Inflammatory macrophage treated with lipopolysaccharide for 1 hour (primary cell): ENCODE measurements at places on chromosomes 5 and 9.

DNA sequence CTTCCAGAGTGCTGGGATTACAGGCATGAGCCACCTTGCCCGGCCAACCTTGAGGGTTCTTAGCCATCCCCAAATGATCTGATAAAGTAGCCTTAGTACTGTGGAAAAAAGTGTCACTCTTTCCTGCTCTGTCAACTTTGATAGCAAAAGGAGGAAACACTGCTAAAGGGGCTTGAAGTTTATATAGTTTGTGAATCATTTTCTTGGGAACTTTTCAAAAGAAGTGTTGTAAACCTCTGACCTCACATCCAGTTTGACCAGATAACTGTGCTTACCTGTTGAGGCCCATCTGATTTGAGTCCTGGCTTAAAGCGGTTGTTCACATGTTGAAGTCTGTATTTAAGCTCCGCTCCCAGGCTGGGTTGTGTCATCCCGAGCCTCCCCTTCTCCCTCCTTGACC, 303.3 kb downstream of the DOCK8 start:
- no peak for DNase-seq

DNA sequence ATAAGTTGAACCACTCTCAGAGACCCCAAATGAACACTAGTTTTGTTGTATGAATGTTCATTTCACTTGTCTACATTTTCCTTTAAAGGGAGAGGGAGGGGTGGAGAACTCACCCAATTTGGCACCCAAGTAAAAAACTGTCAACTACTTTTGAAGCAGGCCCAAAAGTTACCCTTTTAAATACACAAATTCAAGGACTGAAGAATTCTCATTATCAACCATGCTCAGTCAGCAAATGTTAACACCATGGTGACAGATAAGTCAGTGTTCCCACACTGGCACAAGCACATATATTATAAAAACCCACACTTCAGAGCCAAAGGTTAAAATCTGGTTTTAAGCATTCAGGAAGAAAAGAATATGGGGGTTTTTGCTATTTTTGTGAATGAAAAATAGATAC, 31.6 kb downstream of the CSNK1A1 start:
- DNase-seq = no peak

GRCh38 chr5:96350678-96351077, 82.4 kb downstream of the PCSK1 start:
- peak; percentile 38 for DNase-seq

DNA sequence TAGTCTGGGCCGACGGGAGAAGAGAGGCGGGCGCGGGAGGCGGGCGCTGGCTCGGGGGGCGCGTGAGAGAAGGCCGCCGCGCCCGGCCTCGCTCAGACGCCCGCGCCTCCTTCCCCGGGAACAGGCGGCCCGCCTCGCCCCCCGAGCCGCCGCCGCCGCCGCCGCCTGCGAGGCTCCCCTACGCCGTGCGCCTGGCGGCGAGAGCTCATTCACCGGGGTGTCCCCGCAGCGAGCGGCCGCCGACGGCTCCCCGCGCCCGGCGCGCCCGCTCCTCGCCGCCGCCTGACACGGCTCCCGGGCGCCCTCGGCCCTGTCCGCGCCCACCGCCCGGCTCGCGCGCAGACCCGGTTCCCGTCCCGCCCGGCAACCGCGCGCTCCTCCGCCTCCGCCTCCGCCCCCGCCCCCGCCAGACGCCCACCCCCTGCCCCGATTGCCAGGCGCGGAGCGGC, at the start of gene GNAQ:
Gene GNAQ (minus strand): TSS at position 368 of the 449 bp plus-strand sequence. CDS start 576 bp downstream, outside the sequence.
- DNase-seq = peak; percentile 17

DNA sequence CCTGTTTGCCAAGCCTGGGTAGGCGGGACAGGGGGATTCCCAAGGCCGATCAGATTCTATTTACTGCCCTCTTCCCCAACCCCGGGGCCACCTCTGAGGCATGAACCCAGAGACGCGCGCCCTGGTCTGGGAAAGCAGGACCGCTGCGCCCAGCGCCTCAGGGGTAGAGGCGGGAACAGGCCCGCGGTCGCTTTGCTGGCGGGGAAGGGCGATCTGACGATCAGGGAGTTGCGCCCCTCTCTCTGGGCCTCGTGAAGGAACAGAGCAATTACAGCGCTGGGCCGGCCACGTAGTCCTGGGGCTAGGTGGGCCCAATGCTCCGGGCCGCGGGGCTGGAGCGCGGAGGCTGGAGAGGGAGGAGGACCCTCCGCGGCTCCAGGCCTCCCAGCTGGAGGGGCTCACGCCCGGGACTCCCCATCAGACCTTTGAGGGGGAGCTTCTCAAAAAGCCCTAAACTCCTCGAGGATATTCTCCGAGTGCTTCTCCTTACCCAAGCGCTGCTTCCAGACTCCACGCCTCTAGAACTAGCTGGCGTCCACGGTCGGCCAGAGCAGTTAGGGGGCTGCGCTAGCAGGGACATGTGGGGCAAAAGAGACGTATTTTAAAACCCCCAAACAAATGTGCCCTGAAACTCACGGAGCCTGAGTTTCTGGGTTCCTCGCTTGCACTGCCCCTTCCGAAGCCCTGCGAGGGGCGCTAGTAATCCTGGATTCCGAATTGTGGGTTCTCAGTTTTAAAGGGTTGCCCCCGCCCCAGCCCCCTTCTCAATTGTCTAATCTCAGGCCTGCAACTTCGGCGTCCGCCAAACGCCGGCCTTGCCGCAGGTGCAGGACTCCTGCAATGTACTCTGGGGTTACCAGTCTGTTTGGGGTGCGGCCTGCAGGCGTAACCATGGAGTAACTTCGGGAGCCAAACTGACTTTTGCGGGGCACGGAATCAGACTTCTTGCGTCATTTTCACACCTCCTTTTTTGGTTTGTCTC, 57.6 kb downstream of the TMEM174 start:
- DNase-seq = no peak

DNA sequence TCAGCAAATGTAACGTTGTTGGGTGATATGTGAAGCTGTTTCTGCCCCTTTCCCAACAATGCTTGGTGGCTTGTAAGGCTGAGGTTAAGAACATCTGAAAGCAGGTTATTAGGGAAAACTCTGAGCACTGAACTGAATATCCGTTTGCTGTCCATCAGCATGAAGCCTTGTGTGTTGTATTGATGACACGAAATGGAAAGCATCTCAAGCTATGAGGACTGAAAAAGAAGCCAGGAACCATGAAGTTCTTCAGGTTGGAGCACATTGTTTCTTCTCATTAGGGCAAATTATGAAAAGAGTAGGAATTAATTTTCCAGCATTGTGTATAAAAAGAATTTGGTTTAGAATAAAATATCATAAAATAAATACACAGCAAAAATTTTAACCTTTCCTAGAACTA, 106.8 kb downstream of the IZUMO3 start:
- DNase-seq = no peak

DNA sequence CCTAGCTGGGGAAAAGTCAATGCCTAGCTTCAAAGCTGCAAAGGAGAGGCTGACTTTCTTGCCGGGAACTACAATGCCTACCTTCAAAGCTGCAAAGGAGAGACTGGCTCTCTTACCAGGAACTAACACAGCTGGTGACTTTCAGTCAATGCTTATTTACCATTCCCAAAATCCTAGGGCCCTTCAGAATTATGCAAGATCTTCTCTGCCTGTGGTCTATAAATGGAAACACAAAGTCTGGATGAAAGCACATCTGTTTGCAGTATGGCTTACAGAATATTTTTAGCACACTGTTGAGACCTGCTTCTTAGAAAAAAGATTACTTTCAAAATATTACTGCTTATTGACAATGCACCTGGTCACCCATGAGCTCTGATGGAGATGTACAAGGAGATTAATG, 259.4 kb downstream of the PLK2 start:
- DNase-seq = no peak

DNA sequence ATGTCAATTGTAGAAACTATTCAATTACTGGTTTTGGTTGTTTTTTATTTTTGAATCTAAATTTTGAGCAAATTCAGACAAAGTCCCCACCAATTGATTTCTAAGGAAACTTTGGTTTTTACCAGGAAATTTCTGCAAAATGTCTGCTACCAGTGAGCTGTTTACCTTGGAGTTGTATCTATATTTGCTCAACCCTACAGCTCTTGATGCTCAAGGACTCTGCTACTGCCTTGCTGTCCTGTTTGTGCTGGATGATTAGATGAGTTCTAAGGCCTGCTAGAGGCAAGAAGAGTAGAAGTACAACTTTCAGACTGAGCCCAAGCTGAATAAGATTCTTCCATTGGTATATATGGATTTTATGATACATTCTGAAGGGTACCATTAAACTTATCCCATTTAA, 42.6 kb upstream of the KIF2A start:
- no peak for DNase-seq
